ENCODE measurements at places on chromosomes 3 and 15. TPM values are rescaled to one million over a fixed set of nuclear protein-coding genes. Genes with fewer than 3 reads are reported as not detected.
A peak's percentile ranks its signal among the peaks of the same experiment; 100 is the strongest.

DNA sequence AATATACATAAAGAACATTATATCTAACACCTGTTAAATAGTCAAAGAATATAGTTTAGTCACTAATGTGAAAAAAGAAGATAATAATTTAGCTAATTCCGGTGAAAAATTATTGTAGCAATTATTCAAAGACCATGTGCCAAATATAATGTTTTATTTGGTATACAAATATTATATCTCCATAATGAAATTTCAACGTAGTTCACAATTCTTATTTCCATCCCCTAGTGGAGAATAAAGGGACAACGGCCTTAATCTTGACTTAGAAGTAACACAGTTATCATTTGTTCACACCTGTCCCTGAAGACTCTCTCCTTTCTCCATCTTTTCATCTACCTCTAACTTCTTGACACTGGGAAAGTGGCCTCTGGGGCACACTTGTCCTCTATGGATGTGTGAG is 213.4 kb downstream of the ERC2 start:
- DNase-seq = no peak

The EFCC1 gene
- total RNA-seq = not detected

The PRSS50 gene
- not detected for total RNA-seq

GRCh38 chr15:61128896-61129295 is 100.2 kb downstream of the RORA start:
- no peak for DNase-seq

The GMNC gene
- not detected for total RNA-seq

DNA sequence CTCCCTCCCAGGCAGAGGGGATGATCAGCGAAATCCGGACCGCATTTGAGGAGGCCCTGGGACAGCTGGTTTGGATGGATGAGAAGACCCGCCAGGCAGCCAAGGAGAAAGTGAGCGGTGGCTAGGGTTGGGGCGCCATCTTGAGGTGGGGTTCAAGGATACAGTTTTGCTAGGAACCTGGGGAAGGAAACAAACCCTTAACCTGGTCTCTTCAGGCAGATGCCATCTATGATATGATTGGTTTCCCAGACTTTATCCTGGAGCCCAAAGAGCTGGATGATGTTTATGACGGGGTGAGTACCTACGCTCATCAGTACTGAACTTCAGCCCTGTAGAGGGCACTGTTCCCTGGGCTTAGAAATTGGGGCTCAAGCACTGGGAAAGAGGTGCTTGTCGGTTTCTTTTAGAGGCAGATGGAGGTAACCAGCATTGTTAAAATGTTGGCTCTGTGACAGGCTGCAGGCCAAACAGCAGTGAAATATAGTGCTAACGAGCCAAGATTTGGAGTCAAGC is 9.6 kb upstream of the PSMD2 start:
- peak; percentile 75 for DNase-seq

- DNase-seq = no peak
Observed at GRCh38 chr3:72641684-72642083, 206.6 kb downstream of the SHQ1 start.

The DAZL gene
- 0.07 TPM for total RNA-seq

The CHRM5 gene
- total RNA-seq = not detected

The PTX3 gene
- 56.4 TPM for total RNA-seq

GRCh38 chr3:110343945-110344344 is 727.7 kb upstream of the NECTIN3 start:
- DNase-seq = peak; percentile 74

DNA sequence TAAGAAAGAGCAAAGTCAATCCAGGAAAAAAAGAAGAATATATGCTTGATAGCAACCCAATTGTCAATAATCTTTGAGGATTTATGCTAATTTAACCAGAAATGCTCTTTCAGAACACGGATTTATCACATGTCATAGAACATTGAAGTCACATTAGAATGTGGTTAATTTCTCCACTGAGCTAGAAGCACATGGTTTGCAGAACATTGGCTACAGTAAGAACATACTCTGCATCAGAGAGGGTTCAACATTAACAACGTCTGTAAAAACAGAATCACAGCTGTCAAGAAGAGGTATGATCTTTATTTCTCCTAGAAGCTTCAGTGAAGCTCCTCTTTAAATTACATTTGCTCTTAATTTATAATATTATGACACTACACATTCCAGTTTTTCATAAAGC is 619.7 kb upstream of the AGTR1 start:
- DNase-seq = no peak

DNA sequence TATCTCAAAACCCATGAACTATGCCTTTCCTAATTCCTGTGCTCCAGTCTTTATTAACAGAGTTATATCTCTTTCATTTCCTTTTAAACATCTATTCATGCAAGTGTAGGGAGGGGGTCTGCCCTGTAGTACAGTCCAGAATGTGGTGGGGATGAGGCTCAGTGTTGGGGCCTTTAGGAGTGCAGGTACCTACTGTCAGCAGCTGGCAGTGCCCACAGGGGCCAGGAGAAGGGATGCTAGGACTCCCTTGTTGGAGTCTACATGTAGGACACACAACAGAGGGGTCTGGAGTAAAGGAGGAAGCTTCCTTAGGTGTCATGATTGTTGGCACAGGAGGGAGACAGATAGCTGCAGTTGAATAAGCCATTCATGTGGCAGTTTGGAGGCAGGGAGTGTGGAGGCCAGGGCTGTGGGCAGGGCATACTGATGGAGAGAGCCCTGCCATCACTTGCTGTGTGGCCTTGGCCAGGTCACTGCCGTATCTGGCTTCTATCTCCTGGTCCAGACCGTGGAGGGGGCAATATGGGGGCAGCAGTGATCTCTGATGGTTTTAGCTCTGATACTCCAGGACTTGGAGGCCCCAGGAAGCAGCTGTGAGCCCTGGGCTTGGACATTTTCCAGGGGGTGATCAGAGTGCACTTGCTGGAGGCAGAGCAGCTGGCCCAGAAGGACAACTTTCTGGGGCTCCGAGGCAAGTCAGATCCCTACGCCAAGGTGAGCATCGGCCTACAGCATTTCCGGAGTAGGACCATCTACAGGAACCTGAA is 29.5 kb downstream of the ESYT3 start:
- no peak for DNase-seq

- DNase-seq = no peak
Observed at GRCh38 chr3:39267631-39268548, 11.9 kb downstream of the CX3CR1 start.

The B4GALT4 gene
- total RNA-seq = 16.1 TPM

GRCh38 chr3:41117398-41117870 is 81.9 kb upstream of the CTNNB1 start:
- DNase-seq = peak; percentile 97

DNA sequence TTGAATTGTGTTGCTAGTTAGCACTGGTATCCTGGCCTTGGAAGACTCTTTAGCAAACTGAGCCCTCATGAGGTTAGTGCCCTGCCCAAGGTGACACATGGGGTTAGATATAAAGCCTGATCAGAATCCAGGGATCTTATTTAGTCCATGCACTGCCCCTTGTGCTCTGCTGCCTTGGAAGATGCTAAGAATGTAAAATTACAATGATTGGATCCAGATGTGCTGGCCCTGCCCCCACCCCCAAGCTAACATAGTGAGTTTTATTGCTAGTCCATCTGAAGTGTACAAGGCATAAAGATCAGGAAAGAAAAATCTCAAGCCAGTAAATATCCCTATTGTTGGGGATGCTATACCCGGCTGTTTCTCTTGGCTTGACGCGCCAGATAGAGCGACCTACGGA is 248.1 kb upstream of the C2CD4B start:
- no peak for DNase-seq

GRCh38 chr3:27885641-27886040 is 163.5 kb upstream of the EOMES start:
- no peak for DNase-seq

DNA sequence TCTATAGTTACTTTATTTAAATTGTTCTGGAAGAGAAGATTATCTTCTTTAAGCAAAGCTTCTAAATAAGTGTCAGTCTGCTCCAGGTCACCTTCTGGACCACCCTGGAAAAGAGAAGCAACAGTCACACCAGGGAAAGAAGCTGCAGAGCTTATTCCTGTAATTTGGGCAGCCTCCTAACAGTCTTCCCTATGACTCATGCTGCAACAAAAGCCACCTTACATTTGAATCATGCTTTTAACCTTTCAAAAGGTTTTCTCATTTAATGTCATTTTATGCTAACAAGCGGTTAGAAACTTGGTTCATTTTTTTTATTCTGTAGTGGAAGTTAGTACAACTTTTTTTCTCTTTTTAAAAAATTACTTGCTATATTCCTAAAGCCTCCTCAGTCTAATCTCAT is 5.3 kb upstream of the GUCA1C start:
- DNase-seq = peak; percentile 65

The LRRC3B gene
- 0.29 TPM for total RNA-seq

The IL5RA gene
- total RNA-seq = not detected

The GP5 gene
- not detected for total RNA-seq

The GATA2 gene
- 1.6 TPM for total RNA-seq

All from HT1080 (cell line).